Esophagus muscularis mucosa (tissue), 4 donors: ENCODE measurements at places on chromosomes 3 and 15.
A peak's percentile ranks its signal among the peaks of the same experiment; 100 is the strongest.

DNA sequence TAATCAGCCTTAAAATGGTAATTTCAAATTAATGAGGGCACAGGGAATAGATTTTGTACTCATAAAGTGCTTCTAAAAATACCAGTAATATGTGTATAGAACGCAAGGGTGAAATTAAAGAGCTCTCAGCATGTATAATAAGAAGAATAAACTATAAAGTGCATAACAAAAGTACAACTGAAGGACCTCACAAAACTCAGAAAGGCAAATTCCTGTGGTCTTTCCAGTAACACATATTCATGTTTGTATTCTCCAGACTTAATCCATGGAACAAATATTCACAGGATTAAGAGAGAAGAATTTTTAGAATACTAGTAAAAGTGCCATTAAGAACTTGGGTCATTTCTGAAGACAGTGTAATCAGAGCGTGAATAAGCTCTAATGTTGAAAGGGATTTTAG is 646.3 kb downstream of the CADM2 start:
- no peaks in the 10 kb centered on the region for H3K27me3 ChIP-seq
- H3K36me3 ChIP-seq, result no peaks in the 10 kb centered on the region
- no peak for DNase-seq
- H3K4me3 ChIP-seq, result no peak overlapping the region
- no peaks in the 10 kb centered on the region for H3K4me1 ChIP-seq

GRCh38 chr15:63729115-63729884 is 104.4 kb downstream of the HERC1 start:
- H3K27me3 ChIP-seq, result no peaks in the 10 kb centered on the region
- no peaks in the 10 kb centered on the region for H3K4me1 ChIP-seq
- no peak for DNase-seq
- peaks cover 96% of the 10 kb centered on the region for H3K36me3 ChIP-seq
- no peak overlapping the region for H3K27ac ChIP-seq

DNA sequence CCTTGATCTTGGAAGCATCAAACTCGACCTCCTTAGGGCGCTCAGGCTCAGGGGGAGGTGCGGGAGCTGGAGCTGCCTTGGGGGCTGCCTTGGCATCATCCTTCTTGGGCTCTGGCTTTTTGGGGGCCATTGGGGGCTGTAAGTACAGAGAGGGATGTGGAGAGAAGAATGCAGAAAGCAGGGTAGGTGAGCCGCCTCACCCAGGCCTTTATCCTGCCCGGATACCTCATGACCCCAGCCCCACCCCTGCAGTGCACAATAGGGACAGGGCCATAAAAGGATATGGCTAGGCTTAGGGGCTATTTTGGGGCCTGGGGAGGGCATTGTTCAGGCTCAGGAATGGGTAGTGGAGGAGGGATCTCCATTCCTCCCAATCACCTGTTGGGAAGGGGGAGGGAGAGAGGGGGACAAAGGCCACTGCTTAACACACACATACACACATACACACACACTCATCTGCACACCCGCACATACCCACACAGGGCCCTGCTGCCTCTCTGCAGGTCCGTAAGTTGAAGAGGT is at the start of gene MYL3:
Gene MYL3 (minus strand): TSS at position 184 of the 522 bp plus-strand sequence. CDS start 54 bp downstream, at position 130.
- no peak for DNase-seq
- peaks cover 29% of the 10 kb centered on the region for H3K4me1 ChIP-seq
- H3K27ac ChIP-seq, result no peak within 1 kb of the TSS
- no peaks in the 10 kb centered on the region for H3K27me3 ChIP-seq

DNA sequence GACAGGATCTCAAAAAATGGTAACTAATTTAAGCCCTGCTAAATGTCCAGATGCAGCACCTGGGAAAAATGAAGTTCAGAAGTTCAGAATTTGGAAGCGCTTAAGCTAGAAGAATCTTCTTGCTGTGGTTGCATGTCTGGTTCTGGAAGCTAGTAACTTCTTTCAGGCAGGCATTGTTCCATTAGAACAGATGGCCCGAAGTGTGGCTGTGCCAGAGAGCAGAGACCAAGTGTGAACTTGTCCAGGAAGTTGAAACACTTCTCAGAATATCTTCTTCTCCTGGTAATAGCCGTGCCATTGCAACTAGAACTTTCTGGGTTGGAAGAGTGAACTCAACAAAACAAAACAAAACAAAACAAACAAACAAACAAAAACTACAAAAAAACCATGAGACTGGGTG is 80.0 kb downstream of the MITF start:
- peaks cover 74% of the 10 kb centered on the region for H3K4me1 ChIP-seq
- no peaks in the 10 kb centered on the region for H3K27me3 ChIP-seq

- no peak overlapping the region for H3K4me3 ChIP-seq
- H3K27me3 ChIP-seq, result no peaks in the 10 kb centered on the region
- no peak overlapping the region for H3K27ac ChIP-seq
- DNase-seq, result no peak
Observed at GRCh38 chr3:47410417-47410720, 29.5 kb downstream of the PTPN23 start.

DNA sequence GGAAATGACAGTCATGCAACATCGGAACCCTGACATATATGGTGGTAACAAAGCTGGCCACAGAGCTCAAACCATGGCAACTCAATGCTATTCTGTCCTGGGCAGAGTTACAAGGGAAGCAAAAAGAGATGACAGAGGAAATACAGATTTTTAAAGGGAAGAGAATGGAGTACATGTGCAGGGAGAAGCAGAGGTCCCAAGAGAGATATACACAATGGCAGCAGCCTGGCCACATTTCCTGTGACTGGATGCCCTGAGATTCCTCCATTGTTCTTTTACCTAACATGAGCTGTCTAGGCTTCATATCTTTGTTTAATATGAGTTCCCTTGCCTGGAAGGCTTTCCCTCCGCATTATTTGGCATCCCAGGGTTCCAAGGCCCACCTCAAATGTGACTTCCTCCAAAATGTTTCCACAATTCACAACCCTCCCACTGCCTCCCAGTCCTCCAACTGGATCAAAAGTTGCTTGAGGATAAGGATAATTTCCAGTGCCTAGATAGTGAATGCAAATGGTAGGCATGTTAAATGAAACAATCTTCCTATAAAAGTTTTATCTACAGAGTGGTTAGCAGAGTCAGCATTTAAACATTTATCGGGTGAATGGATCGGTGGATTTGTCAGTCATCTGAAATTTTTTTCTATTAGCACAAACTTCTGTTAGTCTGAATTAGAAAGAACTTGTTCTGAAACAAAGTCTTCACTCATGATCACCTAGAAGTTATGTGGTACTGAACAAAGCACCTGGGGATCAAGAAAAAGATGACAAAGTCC is 86.2 kb downstream of the DHX30 start:
- peaks cover 26% of the 10 kb centered on the region for H3K4me1 ChIP-seq
- H3K4me3 ChIP-seq, result no peak overlapping the region
- no peaks in the 10 kb centered on the region for H3K27me3 ChIP-seq
- DNase-seq, result no peak
- peaks cover 21% of the 10 kb centered on the region for H3K36me3 ChIP-seq

DNA sequence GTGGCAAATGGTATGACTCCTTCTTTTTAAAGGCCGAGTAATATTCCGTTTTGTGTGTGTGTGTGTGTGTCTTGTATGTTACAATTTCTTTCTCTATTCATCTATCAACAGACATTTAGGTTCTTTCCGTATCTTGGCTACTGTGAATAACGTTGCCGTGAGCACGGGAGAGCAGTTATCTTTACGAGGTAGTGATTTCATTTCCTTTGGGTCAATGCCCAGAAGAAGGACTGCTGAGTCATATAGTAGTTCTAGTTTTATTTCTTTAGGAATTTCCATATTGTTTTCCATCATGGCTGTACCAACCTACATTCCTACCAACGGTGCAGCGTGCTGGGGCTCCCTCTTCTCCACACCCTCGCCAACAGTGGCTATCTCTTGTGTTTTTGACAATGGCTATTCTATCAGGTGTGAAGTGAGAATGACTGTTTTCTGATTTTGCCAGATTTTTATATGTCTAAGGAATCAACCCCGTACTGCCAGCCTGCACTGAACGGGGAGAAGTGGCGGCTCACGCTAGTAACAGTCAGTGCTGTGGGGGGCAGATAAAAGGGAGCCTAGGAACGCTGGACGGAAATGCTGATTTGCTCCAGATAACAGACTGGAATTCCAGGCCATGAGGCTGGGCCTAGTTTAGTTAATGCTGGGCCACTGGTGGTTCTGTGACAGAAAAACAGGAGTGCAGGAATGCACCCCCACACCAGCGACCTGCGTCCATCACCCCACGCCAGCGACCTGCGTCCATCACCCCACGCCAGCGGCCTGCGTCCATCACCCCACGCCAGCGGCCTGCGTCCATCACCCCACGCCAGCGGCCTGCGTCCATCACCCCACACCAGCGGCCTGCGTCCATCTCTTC is 168.1 kb downstream of the XXYLT1 start:
- H3K36me3 ChIP-seq, result no peaks in the 10 kb centered on the region
- no peaks in the 10 kb centered on the region for H3K27me3 ChIP-seq
- DNase-seq, result no peak
- H3K4me3 ChIP-seq, result no peak overlapping the region
- peak overlapping the region; percentile 8 for H3K27ac ChIP-seq

DNA sequence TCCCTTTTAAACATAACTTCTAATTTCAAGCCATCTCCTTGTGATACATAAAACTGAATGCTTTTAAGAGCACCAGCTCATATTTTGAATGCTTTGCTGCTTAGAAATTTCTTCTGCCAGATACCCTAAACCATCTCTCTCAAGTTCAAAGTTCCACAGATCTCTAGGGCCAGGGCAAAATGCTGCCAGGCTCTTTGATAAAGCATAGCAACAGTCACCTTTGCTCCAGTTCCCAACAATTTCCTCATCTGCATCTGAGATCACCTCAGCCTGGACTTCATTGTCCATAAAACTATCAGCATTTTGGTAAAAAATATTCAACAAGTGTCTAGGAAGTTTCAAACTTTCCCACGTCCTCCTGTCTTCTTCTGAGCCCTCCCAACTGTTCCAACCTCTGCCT is 17.5 kb downstream of the OSTN start:
- no peak overlapping the region for H3K4me3 ChIP-seq
- no peak for DNase-seq
- H3K27me3 ChIP-seq, result no peaks in the 10 kb centered on the region
- H3K4me1 ChIP-seq, result no peaks in the 10 kb centered on the region
- H3K27ac ChIP-seq, result no peak overlapping the region
- no peaks in the 10 kb centered on the region for H3K36me3 ChIP-seq

- H3K27ac ChIP-seq, result no peak overlapping the region
- no peaks in the 10 kb centered on the region for H3K4me1 ChIP-seq
- H3K4me3 ChIP-seq, result no peak overlapping the region
Observed at GRCh38 chr3:131620977-131621376, 118.2 kb upstream of the MRPL3 start.

- H3K27ac ChIP-seq, result no peak overlapping the region
- peak; percentile 29 for DNase-seq
- no peak overlapping the region for H3K4me3 ChIP-seq
- no peaks in the 10 kb centered on the region for H3K36me3 ChIP-seq
Observed at GRCh38 chr15:60324706-60325438, 72.9 kb downstream of the ANXA2 start.

- H3K36me3 ChIP-seq, result peaks cover 53% of the 10 kb centered on the region
- no peak for DNase-seq
- H3K4me3 ChIP-seq, result no peak overlapping the region
- H3K4me1 ChIP-seq, result peaks cover 4% of the 10 kb centered on the region
- no peak overlapping the region for H3K27ac ChIP-seq
- H3K27me3 ChIP-seq, result no peaks in the 10 kb centered on the region
Observed at GRCh38 chr3:101729586-101729985, 5.2 kb downstream of the CEP97 start.

DNA sequence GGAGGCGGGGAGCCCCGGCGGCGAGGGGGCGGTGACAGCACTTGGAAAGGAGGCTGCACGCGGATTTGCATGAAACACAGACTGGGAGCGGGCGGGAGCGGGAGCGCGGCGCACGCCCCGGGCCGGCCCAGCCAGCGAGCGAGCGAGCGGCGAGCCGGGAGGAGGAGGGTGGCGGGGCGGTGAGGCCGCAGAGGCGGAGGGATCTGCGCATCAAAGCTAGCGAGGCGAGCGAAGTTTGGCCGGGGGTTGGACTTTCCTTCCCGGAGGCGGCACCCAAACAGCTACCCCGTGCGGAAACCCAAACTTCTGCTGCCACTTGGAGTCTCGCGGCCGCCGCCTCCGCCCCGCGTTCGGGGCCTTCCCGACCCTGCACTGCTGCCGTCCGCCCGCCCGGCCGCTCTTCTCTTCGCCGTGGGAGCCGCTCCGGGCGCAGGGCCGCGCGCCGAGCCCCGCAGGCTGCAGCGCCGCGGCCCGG is at the start of gene SMAD3:
Gene SMAD3 (plus strand): TSS at position 72 of the 475 bp plus-strand sequence. CDS start 553 bp downstream, outside the sequence.
- DNase-seq, result peak; percentile 96
- peaks cover 42% of the 10 kb centered on the region for H3K4me1 ChIP-seq
- no peaks in the 10 kb centered on the region for H3K27me3 ChIP-seq
- H3K4me3 ChIP-seq, result peak within 1 kb of the TSS; percentile 85
- H3K36me3 ChIP-seq, result no peaks in the 10 kb centered on the region

DNA sequence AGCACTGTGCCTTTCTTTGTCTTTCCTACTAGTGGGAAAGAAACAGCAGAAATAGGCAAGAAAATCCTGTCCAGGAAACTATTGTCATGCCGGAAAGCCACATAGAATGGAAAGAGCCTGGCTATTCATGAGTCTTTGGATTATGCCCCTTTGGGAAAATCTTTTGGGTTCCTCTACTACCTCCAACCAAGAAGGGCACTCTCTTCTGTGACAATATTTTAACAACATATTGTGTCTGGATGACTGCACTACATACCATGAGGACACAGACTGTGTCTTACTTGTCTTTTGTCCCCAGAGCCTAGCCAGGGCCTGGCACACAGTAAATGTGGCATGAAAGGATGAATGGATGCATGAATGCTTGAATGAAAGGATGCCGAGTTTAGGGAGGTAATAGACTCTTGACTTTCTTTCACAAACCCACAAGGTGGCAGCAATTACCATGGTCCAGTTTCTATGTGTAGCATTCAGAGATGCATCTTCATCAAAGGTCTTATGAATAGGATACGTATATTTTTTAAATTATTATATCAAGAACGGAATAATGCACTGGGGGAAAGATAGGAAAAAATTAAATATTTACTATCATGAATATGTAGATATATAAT is 30.3 kb downstream of the ARL14 start:
- no peaks in the 10 kb centered on the region for H3K36me3 ChIP-seq
- H3K4me3 ChIP-seq, result no peak overlapping the region
- no peaks in the 10 kb centered on the region for H3K4me1 ChIP-seq
- no peaks in the 10 kb centered on the region for H3K27me3 ChIP-seq
